ENCODE measurements at places on chromosomes 6 and 20.

DNA sequence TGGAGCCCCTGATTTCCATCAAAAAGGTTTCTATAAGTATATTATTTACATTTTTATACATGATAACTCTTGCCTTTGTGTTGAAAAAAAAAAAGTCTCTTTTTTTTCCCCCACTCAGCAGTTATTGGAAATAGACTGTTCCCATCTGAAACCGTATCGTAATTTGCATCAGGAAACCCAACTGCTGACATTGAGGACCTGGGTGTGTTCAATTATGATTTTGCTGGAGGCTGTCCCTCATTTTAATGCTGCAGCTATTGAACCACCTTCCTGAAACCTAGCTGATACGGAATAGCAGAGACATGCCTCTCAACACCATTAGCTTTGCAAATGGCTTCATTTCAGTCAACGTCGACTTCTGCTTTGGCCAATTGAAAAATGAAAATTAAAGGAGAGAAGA is 98.9 kb downstream of the ZNF217 start:
- DNase-seq: no peak

GRCh38 chr6:149190224-149190831 is 127.2 kb upstream of the TAB2 start:
- DNase-seq: peak; percentile 26

- DNase-seq: no peak
These were observed 1192.3 kb upstream of the GJE1 start for GRCh38 chr6:140940251-140940925.

GRCh38 chr6:88662163-88662580 is 301.2 kb downstream of the RNGTT start:
- DNase-seq: no peak

DNA sequence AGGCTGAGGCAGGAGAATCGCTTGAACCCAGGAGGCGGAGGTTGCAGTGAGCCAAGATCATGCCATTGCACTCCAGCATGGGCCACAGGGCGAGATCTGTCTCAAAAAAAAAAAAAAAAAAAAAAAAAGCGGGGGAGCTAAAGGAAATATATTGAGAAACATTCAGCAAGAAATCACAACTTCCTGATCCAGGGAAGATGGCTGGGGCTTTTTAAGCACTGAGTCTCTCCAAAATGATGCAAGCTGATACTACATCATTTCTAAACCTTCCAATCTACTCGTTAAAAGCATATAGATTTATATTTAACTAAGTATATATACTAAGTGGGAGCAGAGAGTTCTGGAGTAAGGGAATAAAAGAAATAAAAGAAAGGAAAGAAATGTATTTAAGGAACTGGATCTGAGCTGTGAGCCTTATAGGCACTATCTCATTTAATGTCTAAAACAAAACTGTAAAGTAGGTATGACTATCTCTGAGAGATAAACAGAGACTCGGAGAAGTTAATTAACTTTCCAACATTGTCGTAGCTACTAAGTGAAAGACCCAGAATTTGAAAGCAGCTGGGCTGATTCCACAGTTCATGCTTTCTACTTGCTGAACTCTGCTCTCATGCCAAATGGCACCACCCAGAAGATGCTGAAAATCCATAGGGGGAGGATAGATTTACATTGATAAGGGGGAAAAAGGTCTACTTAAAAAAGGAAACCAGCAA is 215.0 kb upstream of the MARCKS start:
- DNase-seq: no peak

GRCh38 chr6:14743144-14743473 is 502.8 kb upstream of the JARID2 start:
- DNase-seq: no peak

DNA sequence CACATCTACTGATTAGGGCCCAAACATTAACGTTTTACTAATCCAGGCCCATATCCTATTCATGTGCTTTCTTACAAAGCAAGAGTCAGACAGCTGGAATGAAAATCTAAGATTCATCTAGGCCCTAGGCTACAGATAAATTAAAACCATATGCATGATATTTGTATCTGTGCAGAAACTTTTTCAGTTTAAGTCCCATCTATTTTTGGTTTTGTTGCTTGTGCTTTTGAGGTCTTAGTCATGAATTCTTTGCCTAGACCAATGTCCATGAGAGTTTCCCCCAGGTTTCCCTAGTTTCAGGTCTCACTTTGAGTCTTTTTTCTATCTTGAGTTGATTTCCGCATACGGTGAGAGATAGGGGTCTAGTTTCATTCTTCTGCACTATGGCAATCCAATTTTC is 20.2 kb downstream of the ADNP start:
- DNase-seq: peak; percentile 91

DNA sequence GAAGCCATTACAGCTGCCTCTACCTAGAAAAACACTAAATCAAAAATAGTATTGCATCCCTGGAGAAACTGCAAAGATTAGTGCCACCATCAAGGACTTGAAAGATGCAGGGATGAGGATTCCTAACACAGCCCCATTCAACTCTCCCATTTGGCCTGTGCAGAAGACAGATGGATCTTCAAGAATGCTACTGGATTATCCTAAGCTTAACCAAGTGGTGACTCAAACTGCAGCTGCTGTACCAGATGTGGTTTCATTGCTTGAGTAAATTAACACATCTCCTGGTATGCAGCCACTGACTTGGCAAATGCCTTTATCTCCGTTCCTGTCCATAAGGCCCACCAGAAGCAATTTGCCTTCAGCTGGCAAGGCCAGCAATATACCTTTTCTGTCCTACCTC is 117.4 kb downstream of the TBC1D32 start:
- peak; percentile 67 for DNase-seq

- no peak for DNase-seq
These were observed 244.7 kb upstream of the SPTLC3 start for GRCh38 chr20:12764053-12764452.

DNA sequence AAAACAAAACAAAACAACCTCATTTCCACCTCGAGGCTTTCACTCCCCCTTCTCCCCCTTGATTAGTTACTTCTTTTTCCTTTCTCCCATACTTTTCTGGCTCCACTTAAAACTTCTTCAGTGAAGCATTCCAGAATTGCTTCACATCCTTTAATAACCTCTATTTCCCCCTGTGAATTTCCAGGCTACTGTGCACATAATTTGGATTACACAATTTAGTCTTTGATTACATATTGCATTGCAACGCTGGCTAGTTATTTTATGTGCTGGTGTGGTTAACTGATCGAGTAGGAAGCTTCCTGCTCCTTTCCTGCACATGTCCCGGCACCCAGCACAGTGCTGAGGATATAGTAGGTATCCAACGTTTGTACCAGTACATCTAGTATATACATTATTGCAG is 28.1 kb upstream of the EEF1E1 start:
- peak; percentile 47 for DNase-seq

DNA sequence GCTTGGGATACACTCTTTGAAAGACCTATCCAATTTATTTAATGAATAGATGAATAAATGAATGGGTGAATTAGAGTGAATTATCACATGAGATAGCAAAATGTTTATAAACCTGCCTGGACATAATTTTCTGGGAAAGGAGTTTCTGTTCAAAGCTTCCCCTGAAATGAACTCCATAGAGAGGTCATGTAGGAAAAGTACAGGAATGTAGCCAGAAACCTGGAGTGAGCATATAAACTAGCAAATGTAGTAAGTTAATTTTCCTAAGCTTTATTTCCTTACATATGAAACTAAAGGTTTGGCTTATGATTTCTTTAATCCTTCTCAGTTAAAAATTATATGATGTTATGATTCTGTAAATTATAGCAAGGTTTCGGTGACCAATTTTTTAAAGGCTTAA is 380.3 kb upstream of the RSPO3 start:
- DNase-seq: no peak

DNA sequence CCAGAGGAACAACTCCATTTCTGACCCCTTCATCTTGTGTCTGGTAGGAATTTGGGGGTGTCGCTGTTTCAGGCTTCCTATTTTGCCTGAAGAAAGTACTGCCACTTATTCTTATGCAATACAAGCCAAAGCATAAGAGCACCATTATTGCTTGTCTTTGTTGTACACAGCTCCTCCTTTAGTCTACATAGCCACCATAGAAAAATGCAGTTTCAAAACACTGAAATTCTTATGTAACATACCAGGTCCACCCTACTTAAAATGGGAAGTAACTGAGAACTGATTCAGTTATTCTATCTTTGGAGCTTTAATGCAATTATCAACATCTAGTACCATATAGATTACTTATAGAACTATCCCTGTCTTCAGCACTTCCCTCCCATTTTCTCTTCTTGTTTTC is 255.5 kb downstream of the ARHGAP18 start:
- no peak for DNase-seq

DNA sequence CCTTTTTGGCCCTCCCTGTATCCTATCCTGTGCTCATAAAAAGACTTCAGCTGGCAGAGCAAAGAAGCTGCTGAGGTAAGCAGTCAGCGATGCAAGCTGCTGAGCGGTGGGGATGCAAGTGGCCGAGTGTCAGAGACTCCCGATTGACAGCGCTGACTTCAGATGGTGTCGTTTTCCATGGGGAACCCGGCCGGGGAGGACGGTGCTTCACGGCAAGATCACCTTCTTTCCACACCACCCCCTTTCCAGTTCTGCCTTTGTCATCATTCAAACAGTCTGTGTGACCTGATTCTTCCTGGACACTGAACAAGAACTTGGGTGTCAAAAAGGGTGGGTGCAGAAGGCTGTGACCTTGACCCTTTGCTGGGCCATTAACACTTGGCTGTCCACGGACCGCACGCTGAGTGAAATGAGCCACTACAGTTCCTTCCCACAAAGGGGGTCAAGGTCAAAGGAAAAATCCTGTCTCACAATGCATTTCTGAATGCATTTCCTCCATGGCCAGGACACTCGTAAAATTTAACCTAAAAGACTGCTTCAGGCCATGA is 52.9 kb upstream of the UNC93A start:
- DNase-seq: no peak

GRCh38 chr6:37966801-37967200 is 147.3 kb downstream of the ZFAND3 start:
- peak; percentile 20 for DNase-seq

DNA sequence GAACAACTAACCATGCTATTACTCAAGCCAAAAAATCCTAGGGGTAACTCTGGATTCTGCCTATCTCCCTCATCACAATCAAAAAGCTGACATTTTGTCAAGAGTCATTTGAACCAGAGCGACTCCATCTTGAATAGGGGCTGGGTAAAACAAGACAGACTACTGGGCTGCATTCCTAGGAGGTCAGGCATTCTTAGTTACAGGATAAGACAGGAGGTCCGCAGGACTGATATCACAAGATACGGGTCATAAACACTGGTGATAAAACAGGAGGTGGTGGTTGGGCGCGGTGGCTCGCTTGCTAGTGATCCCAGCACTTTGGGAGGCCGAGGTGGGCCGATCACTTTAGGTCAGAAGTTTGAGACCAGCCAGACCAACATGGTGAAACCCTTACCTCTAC is 32.2 kb downstream of the C6orf52 start:
- no peak for DNase-seq
